ENCODE measurements at places on chromosomes 11 and 22. TPM values are rescaled to one million over a fixed set of nuclear protein-coding genes. Genes with fewer than 3 reads are reported as not detected.

DNA sequence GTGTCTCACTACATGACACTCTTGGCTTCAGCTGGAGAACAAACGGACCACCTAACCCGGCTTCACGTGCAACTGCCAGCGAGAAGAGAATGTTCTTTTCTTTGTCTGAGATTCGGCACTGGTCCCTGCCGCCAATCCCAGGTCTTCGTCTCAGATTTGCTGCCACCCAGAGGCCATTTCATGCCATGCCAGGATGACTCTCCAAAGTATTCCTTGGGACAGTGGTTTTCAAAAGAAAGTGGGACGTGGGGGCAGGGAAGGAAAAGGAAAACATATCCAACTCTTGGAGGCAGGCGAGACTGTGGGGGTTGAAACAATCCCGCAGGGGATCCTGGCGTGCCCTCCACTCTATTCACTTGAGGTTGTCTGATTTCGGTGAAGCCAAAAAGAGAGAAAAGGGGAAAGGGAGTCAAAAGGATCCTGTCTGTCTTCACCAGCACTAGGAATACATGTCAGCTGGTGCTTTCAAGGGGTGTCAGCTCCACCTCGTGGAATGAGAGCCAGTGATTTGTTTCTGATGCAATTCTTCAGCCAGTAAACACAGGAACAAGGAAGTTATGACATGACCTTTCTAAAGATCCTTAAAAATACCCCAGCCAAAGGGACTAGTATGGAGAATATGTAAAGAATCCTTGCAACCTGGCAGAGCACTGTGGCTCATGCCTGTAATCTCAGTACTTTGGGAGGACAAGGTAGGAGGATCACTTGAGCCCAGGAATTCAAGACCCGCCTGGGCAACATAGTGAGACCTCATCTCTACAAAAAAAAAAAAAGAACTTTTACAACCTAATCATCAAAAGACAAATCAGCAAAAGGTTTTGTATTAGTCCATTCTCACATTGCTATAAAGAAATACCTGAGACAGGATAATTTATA is 41.0 kb upstream of the APLNR start:
- no peaks in the 10 kb centered on the region for H3K36me3 ChIP-seq
- H3K4me3 ChIP-seq, result no peak overlapping the region
- no peak for DNase-seq
- peaks cover 39% of the 10 kb centered on the region for H3K4me1 ChIP-seq
- peak overlapping the region; percentile 69 for H3K27ac ChIP-seq

Gene RIC3
- total RNA-seq, result 14.1 TPM

Gene LYVE1
- 0.42 TPM for total RNA-seq

DNA sequence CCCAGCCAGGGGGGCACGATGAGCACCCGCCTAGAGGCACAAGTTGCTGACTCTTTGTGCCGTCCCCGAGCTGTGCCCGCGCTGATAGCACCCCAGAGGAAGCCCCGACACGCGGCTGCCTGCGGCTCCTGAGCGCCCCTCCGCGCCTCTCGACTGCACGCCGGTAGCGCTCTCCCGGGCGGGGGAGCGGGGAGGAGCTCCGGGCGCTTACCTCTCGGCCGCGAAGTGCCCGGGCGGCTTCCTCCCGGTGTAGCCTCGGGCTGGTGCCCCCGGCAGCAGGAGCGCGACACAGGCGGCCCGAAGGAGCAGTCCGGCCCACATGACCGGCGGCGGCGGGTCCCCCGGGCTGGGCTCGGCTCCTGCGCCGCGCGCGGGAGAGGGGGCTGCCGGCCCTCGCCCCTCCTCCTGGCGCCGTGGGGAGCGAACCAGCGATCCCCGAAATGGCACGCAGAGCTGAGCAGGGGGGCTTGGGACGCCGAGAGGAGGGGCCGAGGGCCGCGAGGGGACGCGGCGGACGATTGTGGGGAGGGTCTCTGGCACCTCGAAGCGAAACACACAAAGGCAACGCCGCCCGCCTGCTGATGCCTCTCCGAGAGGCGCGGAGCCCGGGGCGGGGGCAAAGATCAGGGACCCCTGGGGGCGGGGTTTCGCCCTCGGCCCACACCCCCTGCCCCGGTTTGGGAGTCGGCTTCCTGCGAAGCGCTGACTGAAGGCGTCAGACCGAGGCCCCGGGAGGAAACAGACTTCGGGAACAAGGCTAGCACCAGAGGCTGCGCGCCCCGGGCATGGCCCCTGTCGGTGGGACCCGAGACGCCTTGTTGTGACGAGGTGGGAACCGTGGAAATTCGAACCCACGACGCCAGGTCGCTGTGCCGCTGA is at the start of gene VWCE:
Gene VWCE, minus strand, starts transcription at position 600 of the 879 bp plus-strand sequence. Its CDS starts 279 bp downstream, at position 321.
- peak within 1 kb of the TSS; percentile 46 for H3K4me3 ChIP-seq
- no peak for DNase-seq
- H3K4me1 ChIP-seq, result peaks cover 49% of the 10 kb centered on the region
- peak within 1 kb of the TSS; percentile 18 for H3K27ac ChIP-seq
- peaks cover 4% of the 10 kb centered on the region for H3K36me3 ChIP-seq

Gene FAM181B
- total RNA-seq, result 0.13 TPM

Gene UBQLN3
- not detected for total RNA-seq

DNA sequence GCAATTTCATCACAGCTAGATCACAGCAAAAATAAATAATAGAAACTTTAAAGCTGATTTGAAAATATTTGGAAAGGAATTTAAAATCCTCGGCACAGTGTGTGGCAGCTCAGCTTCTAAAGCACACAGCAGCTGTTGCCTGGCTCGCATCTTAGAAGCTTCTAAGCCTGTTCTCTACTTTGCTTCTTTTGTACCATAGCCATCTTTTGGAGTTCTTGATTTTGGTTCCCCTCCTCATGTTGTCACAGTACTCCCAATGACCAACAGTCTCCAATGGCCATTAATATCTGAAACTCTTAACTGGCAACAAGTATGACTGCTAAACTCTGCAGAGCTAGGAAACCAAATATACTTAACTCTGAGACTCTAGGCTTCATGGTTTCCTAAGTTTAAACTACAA is 28.8 kb downstream of the CHKA start:
- H3K27ac ChIP-seq, result no peak overlapping the region
- H3K4me3 ChIP-seq, result no peak overlapping the region
- no peak for DNase-seq
- no peaks in the 10 kb centered on the region for H3K4me1 ChIP-seq
- H3K36me3 ChIP-seq, result no peaks in the 10 kb centered on the region
